NCI-H187 treated with DMSO at 0.1 percent for 48 hours (cell line): ENCODE measurements at places on chromosomes 4 and X.
A peak's percentile ranks its signal among the peaks of the same experiment; 100 is the strongest.

DNA sequence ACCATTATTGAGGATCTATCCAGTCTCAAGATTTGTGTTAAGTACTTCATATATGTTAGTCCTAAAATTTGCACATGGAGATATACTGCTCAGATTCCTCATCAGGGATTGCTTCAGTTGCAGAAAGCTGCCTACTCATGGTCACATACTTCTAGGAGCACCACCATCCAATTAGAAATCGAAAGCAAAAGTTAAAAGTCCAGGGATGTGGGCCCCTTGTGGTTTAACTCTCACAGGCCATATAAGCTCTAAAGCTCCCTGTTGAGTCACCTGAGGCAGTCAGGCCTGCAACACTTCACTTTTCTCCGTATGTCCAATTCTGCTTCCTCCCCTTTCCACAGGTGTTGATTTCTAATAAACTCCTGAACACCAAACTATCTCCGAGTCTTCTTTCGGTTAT lies 84.2 kb downstream of the CNOT6L start:
- DNase-seq, result no peak

- DNase-seq, result no peak
These were observed 136.0 kb upstream of the NPY2R start for GRCh38 chr4:155072417-155072816.

DNA sequence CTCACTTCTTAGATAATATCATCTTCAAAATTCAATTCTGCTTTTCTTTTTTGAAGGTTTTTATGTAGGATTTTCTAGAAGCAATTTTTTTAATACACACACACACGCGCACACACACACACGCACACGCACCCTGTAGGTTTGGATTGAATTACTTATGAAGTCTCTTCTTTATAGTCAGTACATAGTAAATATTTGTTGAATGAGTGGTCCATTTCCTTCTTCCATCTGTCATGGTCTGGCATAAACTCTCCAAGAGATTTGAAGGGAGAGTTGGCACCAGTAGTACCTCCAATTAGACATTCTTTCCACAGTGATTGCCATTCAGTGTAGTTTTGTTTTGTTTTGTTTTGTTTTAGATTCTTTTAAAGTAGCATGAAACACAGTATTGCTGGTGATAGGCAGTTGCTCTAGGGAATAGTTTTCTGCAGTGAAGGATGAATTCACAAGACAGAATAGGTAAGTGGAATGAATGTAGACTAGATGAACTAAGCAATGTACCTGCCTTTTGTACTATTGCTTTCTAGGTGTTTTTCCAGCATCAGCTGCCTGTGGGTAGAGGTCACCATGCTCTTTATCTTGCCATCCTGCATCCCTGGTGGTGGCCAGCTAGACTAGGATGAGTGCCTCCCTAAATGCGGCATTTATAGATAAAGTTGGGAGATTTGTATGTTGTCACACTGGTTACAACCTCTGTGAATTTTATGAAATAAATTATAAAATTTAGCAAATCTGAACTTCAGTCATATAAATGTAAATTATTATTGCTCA lies 20.5 kb downstream of the PDLIM5 start:
- DNase-seq, result no peak

- no peak for DNase-seq
These were observed 133.2 kb upstream of the DIAPH2 start for GRCh38 chrX:96551322-96551872.

DNA sequence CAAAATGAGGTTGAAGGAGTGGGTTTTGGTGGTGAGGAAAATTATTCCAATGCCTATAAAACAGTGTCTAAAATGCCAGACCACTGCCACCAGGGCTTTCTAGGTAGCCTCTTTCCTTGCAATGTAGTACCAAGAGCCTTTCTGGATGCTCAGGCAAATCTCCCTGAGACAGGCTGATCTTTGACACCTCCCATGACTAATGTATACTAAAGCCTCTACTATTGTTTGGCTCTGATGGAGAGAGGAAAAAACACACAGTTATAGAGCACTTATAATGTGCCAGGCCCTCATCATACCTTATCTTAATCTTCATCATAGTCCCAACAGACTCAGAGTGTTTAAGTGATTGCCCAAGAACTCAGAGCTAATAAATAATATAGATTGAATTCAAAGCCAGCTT lies 5.8 kb downstream of the MTMR8 start:
- DNase-seq, result no peak

DNA sequence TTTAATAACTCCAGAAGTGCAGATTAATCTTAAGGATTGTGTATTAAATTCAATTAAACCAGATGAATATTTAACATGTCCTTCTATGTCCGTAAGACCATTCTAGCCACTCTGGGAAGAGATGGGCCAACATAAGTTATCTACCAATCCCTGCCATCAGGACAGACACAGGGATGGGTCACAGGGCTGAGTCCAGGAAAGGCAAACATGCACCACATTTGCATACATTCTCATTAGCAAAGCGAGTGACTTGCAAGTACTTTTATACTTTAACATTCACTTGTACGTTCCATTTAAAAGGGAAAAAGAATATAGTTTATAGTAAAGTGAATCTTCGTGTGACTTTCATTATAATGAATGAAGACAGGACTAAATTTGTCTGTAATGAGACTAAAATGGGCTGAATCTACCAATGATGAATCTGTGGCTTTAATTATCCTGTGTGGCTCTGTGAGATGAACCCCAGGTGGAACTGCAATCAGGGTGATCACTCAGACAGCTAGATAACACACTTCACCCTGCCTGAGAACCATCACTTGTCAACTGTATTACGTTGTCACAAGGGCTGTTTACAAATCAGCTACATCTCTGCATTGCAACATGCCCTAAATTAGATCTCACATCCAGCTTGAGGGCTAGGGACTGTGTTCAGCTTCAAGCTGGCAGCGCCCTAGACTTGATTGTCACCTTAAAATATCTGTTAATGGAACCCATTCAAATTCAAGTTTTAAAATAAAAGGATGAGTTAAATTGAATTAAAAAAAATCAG lies 77.2 kb downstream of the SH3KBP1 start:
- DNase-seq, result no peak

DNA sequence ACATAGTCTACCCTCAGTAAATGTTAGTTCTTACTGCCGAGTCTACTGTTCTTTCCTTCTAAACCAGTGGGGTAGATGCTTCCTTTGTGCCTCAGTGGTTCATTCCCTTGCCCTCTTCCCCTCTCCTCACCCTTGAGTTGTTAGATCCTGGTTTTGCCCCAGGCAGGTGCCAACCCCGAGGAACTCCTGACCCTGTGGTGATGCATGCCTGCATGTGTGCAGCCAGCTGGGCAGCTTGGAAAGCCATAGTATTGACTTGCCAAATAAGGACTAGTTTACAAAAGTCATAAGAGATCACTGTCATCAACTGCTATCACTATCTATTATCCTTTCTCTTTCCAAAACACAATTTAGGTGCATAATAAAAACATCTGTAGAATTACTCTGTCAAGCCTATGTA lies 50.9 kb downstream of the REPS2 start:
- DNase-seq, result no peak

- DNase-seq, result no peak
These were observed 432.5 kb upstream of the FGF16 start for GRCh38 chrX:77014377-77015372.

DNA sequence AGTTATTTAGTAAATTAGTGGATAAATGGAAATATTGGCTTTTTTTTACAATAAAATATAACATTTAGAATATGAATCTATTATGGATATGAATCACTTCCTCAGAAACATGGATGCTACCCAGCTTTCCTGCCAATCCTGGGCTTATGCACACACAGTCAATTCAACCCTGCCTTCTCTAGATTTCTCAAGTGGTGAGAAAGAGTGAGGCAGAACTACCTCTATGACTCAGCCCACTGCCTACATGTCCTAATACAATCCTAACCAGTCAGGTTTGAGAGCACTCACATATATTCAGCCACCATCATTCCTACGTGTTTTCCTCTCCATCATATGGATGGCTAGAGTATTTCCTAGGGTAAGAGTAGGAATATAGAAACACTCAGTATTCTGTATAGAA lies 91.1 kb upstream of the ANKRD50 start:
- DNase-seq, result no peak

GRCh38 chr4:183505611-183506388 lies 942 bp downstream of the ING2 start:
- DNase-seq, result peak; percentile 11

DNA sequence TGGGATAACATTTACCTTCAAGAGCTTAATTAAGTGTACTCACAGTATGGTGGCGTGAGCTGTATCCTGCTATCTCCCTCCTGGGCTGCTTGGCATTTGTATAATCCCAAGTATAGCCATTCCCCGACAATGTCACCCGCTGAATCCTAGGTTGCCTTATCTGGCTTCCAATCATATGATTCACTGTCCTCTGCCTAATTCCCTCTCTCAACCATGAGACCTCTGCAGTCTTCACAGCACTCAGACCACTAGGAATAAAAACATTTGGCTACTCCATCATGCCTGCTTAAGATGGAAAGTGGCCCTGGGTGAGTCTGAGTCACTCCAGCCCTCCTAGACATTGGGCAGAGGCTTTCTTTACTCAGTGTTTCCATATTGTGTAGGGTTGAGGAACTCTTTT lies 28.9 kb upstream of the WDFY3 start:
- no peak for DNase-seq

DNA sequence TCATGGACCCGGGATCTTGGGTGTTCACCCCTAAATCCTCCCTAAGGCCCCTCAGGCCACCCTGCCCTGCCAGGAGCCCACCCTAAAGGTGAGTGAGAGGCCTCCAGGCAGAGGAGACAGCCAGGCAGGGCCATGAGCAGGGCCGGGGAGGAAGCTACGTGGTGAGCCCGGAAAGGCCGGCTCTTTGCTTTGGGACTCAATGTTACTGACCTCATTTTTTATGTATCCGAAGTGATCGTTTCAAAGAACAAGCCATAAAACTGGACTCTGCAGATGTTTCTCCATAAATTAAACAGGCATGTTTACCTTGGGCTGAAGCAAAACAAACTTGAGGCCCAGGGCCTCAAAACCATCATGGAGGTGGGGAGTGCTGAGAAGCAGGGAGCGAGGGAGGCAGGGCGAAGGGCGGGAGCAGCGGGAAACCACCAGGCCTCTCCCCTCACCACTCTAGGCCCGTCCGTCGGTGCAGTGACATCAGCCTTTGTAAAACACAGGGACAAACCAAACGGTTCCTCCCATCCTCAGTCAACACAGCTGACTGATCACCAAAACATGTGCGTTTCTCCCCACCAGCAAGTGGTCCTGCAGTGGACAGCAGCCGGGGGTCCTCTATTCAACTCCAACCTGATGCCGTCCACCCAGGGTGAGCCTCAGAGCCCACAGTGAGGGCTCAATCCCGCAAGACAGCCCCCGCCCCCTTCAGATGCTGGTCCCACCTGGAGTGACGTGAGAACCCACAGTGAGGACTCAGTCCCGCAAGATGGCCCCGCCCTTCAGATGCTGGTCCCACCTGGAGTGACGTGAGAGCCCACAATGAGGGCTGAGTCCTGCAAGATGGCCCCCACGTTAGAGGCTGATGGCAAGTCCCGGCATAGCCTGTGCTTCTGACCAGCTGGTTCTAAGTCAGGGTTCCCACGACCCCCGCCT lies 102.9 kb upstream of the LRPAP1 start:
- no peak for DNase-seq

GRCh38 chr4:89022426-89023128 lies 34.4 kb downstream of the FAM13A start:
- DNase-seq, result no peak

GRCh38 chr4:6502147-6502546 lies 29.7 kb upstream of the PPP2R2C start:
- no peak for DNase-seq

DNA sequence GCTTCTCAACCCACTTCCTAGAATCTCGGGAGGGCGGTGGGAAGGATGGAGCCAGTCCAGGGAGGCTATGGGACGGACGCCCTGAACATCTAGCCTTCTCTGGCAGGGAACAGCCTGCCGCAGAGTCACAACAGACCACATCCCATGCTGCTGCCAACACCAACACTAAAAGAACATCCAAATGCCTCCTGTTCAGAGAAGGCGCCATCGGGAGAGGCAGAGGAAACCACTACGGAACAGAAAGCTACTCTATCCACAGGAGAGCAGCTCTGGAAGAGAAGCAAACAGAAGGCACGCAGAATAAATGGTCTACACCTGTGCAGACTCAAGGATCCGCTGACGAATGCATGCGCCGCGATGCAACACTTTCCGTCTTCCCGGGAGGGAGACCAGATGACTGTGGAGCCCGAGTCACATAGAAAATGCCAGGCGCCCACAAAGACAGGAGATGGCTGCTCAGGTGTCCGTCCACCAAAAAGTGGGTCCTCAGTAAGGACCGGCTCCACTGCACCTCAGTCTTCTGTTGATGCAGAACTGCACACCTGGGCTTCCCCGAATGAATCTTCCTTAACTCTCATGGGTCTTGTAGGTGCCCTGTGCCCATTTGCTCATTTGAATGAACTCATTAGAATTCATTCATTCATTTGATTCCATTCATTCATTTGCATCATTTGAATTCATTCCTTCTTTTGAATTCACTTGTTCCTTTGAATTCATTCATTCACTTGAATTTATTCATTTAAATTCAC lies 217.5 kb downstream of the DHRSX start:
- no peak for DNase-seq

DNA sequence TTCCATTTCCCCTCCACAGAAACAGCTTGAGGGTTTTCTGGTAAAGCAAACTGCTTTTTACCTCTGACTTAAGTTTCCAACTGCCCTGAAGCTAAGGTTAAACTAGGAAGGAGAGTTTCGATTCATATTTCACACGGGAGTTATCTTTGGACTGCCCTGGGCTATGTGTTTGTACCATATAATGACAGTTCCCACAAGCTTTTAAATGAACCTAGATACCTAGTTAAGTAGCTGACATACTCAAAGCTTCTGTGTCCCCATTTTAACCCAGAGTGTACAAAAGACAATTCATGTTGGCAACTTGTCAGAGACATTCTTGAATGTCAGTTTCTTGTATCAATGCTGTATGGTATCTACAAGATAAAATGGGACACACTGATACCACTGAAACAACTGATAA lies 1296.6 kb upstream of the IGFBP7 start:
- no peak for DNase-seq

DNA sequence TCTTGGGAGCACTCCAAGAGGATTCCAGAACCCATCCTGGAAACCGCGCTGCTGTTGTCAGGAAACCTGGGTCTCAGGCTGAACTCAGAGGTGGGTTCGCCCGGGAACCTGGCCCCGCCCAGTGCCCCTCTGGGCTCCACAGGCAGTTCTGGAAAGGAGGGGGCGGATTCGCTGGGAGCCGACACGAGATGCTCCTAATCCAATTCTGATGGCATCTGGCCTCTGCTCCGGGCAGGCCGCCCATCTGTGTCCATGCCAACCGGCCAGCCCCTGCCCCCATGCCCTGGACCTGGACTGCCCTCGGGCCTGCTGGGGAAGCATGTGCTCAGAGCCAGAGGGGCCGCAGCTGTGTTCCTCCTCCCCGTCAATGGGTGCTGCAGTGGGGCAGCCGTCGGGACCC lies 21.0 kb downstream of the ATP2B3 start:
- no peak for DNase-seq

- DNase-seq, result no peak
These were observed 1783.4 kb upstream of the AGA start for GRCh38 chr4:179225594-179225993.

GRCh38 chr4:169159624-169160171 lies 111.1 kb downstream of the SH3RF1 start:
- no peak for DNase-seq
